ENCODE measurements at places on chromosomes 3 and 15.

GRCh38 chr15:59741274-59741906, 52.3 kb upstream of the BNIP2 start:
- H3K4me3 ChIP-seq, result no peak overlapping the region
- H3K27me3 ChIP-seq, result peaks cover 14% of the 10 kb centered on the region
- no peaks in the 10 kb centered on the region for H3K4me1 ChIP-seq
- no peak overlapping the region for H3K27ac ChIP-seq
- DNase-seq, result no peak

DNA sequence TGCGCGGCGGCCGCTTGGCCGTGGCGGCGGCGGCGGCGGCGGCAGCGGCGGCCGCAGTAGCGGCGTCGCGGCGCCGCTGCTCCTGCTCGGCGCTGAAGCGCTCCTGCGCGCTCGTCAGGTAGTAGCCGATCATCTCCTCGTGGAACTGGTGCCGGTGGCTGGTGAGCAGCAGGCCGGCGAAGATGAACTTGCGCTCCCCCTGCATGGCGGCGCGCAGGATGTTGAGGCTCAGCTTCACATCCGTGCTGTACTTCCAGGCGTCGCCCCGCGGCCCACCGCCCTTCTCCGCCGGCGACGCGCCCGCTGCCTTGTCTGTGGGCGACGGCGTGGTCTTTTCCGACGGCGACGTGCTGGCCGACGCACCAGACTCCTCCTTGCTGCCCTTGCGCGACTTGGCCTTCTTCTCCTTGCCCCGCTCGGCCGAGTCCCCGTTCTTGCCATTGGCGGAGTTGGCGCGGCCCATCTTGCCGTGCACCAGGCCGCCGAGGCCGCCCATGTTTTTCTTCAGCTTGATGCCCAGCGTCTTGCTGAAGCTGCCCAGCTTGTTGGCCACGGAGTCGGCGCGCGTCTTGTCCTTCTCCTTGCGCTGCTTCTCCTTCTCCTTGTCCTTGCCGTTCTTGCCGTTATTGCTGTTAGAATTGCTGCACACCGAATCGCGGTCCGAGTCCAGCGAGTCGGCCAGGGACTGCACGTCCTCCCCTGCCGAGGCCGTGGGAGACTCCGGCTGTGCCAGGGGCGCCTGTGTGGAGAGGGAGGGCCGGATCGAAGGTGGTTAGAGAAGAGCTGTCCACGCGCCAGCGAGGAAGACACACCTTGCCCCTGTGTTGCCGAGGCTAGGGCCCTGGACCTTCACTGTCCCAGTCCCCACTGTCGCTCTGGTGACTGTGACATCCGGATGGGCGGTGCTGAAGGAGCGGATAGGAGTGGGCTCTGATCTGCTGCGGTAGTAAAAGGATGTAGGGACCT, 157.6 kb downstream of the KLF13 start:
- peaks cover 6% of the 10 kb centered on the region for H3K36me3 ChIP-seq
- peaks cover 19% of the 10 kb centered on the region for H3K27me3 ChIP-seq
- peak overlapping the region; percentile 86 for H3K4me3 ChIP-seq
- peaks cover 57% of the 10 kb centered on the region for H3K4me1 ChIP-seq
- DNase-seq, result no peak
- peak overlapping the region; percentile 65 for H3K27ac ChIP-seq

- DNase-seq, result no peak
- H3K4me3 ChIP-seq, result no peak overlapping the region
- H3K27me3 ChIP-seq, result no peaks in the 10 kb centered on the region
Observed at GRCh38 chr3:152364237-152364636, 95.5 kb downstream of the MBNL1 start.

GRCh38 chr3:50256978-50257890, 11.7 kb upstream of the SEMA3B start:
- peaks cover 34% of the 10 kb centered on the region for H3K36me3 ChIP-seq
- H3K27ac ChIP-seq, result peak overlapping the region; percentile 37
- peaks cover 17% of the 10 kb centered on the region for H3K4me1 ChIP-seq
- no peak overlapping the region for H3K4me3 ChIP-seq
- H3K27me3 ChIP-seq, result no peaks in the 10 kb centered on the region

GRCh38 chr15:61644550-61644949, 415.4 kb upstream of the RORA start:
- no peak for DNase-seq
- H3K4me3 ChIP-seq, result no peak overlapping the region
- peaks cover 4% of the 10 kb centered on the region for H3K27me3 ChIP-seq

DNA sequence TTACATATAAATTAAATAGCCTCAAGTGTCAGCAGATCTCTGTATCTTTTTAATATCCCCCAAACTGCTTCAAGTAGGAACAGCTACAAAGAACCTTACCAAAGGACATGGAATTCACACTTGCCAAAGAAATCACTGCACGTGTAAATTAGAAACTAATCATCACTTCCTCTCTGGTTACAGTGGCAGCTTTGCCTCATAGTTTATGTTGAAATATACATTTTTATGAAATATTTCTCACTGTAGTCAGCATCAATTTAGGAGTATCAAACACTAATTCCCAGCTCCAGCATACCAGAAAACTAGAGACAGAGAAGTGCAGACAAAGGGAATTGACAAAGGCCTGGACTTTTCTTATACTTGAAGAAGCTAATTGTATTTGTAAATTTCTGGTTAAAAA, 260.9 kb downstream of the TIGIT start:
- no peak overlapping the region for H3K4me3 ChIP-seq
- H3K27ac ChIP-seq, result no peak overlapping the region
- H3K4me1 ChIP-seq, result no peaks in the 10 kb centered on the region
- no peak for DNase-seq

DNA sequence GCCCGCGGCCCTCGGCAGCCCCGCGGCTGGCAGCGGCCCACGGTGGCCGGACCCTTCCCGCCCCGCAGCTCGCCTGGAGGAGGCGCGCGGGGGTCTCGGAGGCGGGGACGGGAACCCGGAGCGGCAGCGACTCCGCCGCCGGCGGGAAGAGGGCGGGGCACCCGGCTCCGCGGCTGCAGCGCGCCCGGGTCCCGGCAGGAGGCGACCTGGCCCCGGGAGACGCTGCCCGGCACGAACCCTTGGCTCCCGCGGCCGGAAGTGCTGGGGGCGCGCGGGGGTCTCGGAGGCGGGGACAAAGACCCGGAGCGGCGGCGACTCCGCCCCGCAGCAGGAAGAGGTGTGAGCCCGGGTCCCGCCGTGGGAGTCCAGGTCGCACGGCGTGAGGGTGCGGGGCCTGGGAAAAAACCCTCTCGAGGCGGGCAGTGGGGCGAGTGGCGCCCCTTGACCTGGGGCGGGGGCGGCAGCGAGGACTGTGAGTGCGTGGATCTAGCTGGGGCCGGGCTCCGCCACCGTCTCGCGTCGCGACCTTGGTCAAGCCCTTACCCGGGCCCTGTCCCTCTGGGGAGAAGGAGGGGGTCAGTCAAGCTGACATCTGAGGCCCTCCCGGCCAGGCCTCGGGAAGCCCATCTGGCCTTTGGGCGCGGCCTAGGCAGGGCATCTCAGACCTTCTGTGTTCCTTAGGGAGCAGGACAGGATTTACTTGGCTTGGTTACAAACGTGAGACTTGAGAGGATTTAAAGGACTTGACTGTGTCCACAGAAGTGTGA, at the start of gene CIB2:
TSS of gene CIB2 (minus strand) at position 151 of the 767 bp plus-strand sequence. CDS start 230 bp downstream, outside the sequence.
- peak within 1 kb of the TSS; percentile 84 for H3K4me3 ChIP-seq
- H3K4me1 ChIP-seq, result peaks cover 26% of the 10 kb centered on the region
- peak; percentile 74 for DNase-seq
- no peaks in the 10 kb centered on the region for H3K27me3 ChIP-seq
- no peaks in the 10 kb centered on the region for H3K36me3 ChIP-seq
- H3K27ac ChIP-seq, result peak within 1 kb of the TSS; percentile 87

DNA sequence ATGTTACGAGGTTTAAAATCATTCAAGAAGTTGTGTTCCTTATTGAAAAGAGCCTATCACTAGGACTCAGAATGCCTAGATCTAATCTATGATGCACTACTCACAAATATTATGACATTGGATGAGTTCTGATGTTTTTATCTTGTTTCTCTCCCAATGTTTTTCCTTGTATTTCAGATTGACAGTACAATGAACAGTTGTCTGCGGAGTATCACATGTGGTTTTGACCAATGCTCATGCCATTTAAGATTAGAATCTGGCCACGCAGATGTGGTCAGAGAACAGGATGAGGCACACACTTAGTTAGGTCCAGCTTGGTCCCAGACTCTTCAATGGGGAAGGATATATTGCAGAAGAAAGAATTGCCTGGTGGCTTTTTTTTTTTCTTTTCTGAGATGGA, 25.6 kb upstream of the CCDC50 start:
- no peaks in the 10 kb centered on the region for H3K27me3 ChIP-seq
- H3K4me3 ChIP-seq, result no peak overlapping the region
- peaks cover 60% of the 10 kb centered on the region for H3K4me1 ChIP-seq
- no peak for DNase-seq

- H3K4me1 ChIP-seq, result no peaks in the 10 kb centered on the region
- no peak overlapping the region for H3K4me3 ChIP-seq
- H3K27ac ChIP-seq, result no peak overlapping the region
- H3K36me3 ChIP-seq, result no peaks in the 10 kb centered on the region
Observed at GRCh38 chr3:131623431-131623830, 120.7 kb upstream of the MRPL3 start.

DNA sequence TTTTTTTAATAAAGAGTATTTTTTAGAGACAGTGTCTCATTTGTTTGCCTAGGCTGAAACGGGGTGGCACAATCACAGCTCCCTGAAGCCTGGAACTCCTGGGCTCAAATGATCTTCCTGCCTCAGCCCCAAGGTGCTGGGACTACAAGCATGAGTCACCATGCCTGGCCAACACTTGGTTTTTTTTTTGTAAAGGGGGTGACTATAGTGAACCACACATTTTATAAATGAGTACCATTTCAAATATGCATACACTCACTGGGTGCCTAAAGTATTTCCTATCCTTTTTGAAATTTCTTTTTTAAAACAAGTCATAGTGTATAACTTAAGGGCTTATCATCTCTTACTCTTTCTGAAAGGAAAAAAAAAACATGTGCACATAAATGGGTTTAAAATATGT, 325.2 kb upstream of the MEIS2 start:
- no peaks in the 10 kb centered on the region for H3K4me1 ChIP-seq
- H3K27me3 ChIP-seq, result no peaks in the 10 kb centered on the region
- no peak for DNase-seq
- H3K36me3 ChIP-seq, result no peaks in the 10 kb centered on the region
- H3K27ac ChIP-seq, result no peak overlapping the region

GRCh38 chr3:190081389-190081788, 39.3 kb downstream of the P3H2 start:
- no peak overlapping the region for H3K27ac ChIP-seq
- H3K4me1 ChIP-seq, result no peaks in the 10 kb centered on the region
- H3K27me3 ChIP-seq, result no peaks in the 10 kb centered on the region
- H3K4me3 ChIP-seq, result no peak overlapping the region

- no peak overlapping the region for H3K27ac ChIP-seq
- no peak overlapping the region for H3K4me3 ChIP-seq
- H3K27me3 ChIP-seq, result no peaks in the 10 kb centered on the region
- H3K36me3 ChIP-seq, result peaks cover 37% of the 10 kb centered on the region
Observed at GRCh38 chr15:76711351-76711827, 193.8 kb downstream of the SCAPER start.

- H3K27ac ChIP-seq, result peak overlapping the region; percentile 98
- peak; percentile 79 for DNase-seq
- H3K4me1 ChIP-seq, result peaks cover 49% of the 10 kb centered on the region
- no peaks in the 10 kb centered on the region for H3K36me3 ChIP-seq
Observed at GRCh38 chr15:79978655-79979514, 7.9 kb upstream of the BCL2A1 start.

- H3K36me3 ChIP-seq, result peaks cover 3% of the 10 kb centered on the region
- no peaks in the 10 kb centered on the region for H3K27me3 ChIP-seq
- H3K4me1 ChIP-seq, result no peaks in the 10 kb centered on the region
- no peak overlapping the region for H3K27ac ChIP-seq
- H3K4me3 ChIP-seq, result no peak overlapping the region
- DNase-seq, result no peak
Observed at GRCh38 chr15:45363801-45364200, 14.5 kb downstream of the GATM start.

DNA sequence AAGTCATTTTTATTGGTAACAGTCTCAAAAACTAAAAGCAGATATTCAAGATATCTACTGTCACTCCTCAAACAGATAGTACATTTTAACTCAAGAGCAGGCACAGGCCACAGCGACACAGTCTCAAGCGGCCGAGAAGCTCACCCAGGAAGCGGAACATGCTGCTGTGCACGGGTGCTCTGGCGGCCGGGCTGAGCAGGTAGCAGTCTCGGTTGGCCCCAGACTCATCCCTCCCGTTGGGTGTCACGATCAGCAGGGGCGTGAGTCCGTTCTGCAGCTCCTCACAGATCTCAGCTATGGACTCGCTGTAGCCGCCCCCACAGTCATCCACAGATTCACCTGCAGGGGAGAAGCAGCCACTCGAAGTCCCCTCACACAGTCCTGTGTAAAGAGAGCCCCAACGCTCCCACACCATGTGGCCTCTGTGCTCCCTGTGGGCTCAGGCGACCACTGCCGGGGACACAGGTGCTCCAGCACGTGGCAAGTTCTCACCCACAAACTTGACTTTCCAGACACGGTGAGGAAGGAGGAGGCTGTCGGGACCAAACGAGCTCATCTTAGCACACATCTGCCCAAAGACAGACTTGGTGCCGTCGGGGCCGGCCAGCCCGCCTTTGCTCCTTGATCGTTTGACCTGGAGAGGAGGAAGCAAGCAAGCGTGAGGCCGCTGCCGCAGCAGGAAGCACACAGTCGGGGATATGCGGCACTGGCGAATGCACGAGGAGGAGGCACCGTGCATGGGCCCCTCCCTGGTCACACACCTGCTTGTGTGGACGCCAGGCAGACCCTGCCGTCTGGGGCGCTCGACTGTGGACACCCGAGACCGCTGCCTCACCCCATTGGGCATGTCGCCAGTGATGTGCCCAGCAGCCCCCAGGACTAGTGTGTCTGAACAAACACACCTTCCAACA, 17.7 kb upstream of the OCA2 start:
- DNase-seq, result no peak
- H3K27ac ChIP-seq, result peak overlapping the region; percentile 47
- no peaks in the 10 kb centered on the region for H3K27me3 ChIP-seq
- H3K4me3 ChIP-seq, result no peak overlapping the region

GRCh38 chr15:79832367-79833120, 64.3 kb downstream of the MTHFS start:
- peaks cover 6% of the 10 kb centered on the region for H3K4me1 ChIP-seq
- H3K27ac ChIP-seq, result no peak overlapping the region
- no peak for DNase-seq
- no peaks in the 10 kb centered on the region for H3K27me3 ChIP-seq

DNA sequence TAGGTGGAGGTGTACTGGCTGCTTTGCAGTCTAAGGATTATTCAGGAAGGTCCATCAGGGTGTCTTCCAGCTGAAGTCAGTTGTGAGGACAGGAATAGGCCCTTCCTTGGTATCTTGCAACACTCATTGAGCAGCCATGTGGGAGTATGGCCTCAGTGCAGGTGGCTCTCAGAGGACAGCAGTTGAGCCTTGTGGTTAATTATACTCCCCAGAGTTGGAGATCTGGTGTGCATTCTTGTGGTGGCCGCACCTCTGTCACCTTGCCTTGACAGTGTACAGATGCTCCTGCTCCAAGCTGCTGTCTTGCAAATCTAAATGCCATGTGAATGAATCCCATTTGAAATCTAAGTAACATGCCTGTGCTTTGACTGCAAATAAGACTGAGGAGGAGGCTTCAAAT, 339.9 kb upstream of the BCHE start:
- H3K4me3 ChIP-seq, result no peak overlapping the region
- no peaks in the 10 kb centered on the region for H3K36me3 ChIP-seq
- no peak overlapping the region for H3K27ac ChIP-seq
- DNase-seq, result no peak
- H3K4me1 ChIP-seq, result no peaks in the 10 kb centered on the region
- no peaks in the 10 kb centered on the region for H3K27me3 ChIP-seq
